ENCODE measurements at places on chromosomes 12 and 14.

GRCh38 chr12:112303004-112303403 lies 79.2 kb downstream of the HECTD4 start:
- no peaks in the 10 kb centered on the region for H3K36me3 ChIP-seq
- H3K4me3 ChIP-seq: no peak overlapping the region
- no peaks in the 10 kb centered on the region for H3K4me1 ChIP-seq

DNA sequence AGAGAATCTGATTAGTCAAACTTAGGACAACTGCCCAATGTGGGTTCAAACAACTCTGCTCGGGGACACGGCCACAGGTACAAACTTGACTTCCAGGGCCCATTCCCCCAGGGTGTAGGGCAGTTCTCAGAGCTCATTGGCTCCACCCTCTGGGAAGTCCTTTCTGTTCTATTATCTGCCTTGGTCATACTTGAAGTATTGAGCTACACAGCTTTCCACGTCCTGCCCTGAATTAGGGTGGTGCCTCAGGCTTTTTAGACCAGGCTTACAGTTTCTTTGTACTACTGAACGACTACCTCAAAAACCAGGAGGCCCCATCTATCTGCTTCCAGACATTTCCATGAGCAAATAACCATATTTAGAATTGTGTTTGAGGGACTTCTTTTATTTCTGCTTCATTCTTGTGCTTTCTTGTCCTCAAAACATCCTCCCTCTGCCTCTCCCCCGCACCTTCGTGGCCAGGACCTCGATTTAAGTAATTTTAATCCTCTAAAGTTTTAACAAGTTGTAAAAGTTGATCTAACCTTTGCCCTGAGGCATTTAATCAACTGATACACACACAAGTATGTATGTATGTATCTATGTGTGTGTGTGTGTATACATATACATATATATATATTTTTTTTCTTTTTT lies 281.7 kb upstream of the AMIGO2 start:
- peaks cover 23% of the 10 kb centered on the region for H3K4me1 ChIP-seq
- no peaks in the 10 kb centered on the region for H3K36me3 ChIP-seq
- peak; percentile 79 for DNase-seq

- H3K36me3 ChIP-seq: no peaks in the 10 kb centered on the region
- H3K4me1 ChIP-seq: 0 out of 2 replicates have a peak, but pooled peaks cover 9% of the 10 kb centered on the region
- H3K27me3 ChIP-seq: no peaks in the 10 kb centered on the region
- no peak for DNase-seq
Measured at GRCh38 chr12:92029136-92029535, 116.5 kb downstream of the BTG1 start.

DNA sequence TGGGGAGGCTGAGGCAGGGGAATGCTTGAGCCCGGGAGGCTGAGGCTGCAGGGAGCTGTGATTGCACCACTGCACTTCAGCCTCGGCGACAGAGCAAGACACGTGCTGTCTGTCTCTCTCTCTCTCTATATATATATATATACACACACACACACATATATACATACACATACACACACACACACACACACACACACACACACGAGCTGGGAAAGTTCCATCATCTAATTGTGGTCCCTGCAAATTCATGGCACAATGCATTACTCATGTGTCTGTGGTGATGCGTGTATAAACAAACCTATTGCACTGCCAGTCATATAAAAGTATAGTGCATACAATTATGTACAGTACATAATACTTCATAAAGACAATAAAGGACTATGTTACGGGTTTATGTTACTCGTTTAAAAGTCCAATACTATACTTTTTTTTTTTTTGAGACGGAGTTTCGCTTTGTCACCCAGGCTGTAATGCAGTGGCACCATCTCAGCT lies 36.6 kb downstream of the WDR89 start:
- no peaks in the 10 kb centered on the region for H3K4me1 ChIP-seq
- no peak for DNase-seq
- no peaks in the 10 kb centered on the region for H3K27me3 ChIP-seq
- no peak overlapping the region for H3K4me3 ChIP-seq
- no peaks in the 10 kb centered on the region for H3K36me3 ChIP-seq

DNA sequence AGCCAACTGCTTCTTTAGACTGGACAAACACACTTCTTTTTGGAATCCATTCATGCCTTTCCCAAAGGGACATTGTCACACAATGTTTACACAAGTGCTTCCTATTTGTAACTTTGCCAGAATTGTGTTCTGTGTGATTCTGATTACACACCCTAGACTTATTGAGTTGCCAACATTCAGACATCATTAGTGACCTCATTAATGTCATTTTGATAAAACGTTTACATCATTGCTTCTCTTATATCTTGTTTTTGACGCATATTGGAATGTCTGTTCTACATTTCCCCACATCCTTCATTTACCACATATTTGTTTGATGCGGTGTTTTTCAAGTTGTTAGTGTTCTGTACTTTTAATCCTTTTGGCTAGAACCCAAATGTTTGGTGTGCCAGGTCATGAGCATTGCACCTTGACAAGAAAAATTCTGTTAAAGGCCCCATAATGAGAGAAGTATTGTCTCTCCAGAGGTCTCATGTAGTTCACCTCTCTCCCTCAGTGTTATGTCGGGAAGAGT lies 305.5 kb downstream of the AEBP2 start:
- H3K27ac ChIP-seq: no peak overlapping the region
- no peaks in the 10 kb centered on the region for H3K36me3 ChIP-seq
- no peaks in the 10 kb centered on the region for H3K27me3 ChIP-seq
- no peaks in the 10 kb centered on the region for H3K4me1 ChIP-seq

DNA sequence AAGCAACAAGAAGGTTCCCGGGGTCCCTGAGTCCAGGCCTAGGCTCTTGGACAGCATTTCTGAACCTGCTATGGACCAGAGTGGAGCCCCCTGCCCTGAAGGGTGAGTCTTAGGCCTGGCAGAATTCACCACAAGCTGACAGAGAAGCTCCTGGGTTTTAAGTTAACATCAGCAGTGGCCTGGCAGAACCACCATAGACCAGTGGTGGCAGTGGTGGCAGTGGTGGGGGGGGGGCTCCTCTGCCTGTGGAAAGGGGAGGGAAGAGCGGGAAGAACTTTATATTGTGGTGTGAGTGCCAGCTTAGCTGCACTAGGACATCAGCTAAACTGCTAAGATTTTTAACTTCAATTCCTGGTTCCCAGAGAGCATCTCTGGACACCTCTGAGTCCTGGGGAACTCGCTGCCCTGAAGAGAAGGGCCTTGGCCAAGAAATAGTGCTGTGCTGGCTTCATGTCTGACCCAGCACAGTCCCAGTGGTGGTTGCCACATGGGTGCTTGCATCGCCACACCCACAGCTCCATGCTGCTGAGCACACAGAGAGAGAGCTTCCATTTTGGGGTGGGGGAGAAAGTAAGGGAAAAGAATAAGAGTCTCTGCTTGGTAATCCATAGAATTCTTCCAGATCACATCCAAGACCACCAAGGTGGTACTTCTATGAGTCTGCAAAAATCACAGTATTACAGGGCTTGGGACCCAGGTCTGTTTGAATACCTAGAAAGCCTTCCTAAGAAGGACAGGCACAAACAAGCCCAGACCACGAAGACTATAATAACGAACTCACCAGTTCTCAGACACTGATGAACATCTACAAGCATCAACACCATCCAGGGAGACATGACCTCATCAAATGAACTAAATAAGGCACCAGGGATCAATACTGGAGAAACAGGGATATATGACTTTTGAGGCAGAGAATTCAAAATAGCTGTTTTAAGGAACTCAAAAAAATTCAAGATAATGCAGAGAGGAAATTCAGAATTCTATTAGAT lies 20.4 kb upstream of the RNF212B start:
- H3K4me1 ChIP-seq: no peaks in the 10 kb centered on the region
- no peak overlapping the region for H3K27ac ChIP-seq
- no peak overlapping the region for H3K4me3 ChIP-seq
- no peak for DNase-seq
- H3K27me3 ChIP-seq: no peaks in the 10 kb centered on the region

- H3K27ac ChIP-seq: no peak overlapping the region
- 0 out of 2 replicates have a peak, but pooled peaks cover 4% of the 10 kb centered on the region for H3K4me1 ChIP-seq
- DNase-seq: no peak
- no peak overlapping the region for H3K4me3 ChIP-seq
- H3K27me3 ChIP-seq: no peaks in the 10 kb centered on the region
Measured at GRCh38 chr12:2547273-2548044, 247.3 kb upstream of the FKBP4 start.

DNA sequence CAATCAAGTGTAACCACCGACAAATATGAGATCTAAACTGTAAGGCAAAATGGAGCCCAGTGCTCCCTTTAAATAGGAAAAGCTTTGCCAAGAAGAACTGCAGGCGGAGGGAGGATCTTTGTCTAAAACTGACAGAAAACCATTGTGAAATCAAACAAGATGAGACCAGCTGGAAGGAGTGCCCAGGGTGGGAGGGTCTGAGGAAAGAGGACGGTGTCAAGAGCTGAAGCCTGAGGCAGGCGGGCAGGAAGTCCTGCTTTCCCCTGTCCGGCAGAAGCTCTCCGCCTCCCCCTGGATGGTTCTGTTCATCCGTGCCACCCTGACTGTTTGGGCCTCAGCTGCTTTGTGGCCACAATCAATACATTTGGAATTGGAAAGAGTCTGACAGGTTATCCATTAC lies 37.5 kb downstream of the CDC42BPB start:
- H3K36me3 ChIP-seq: no peaks in the 10 kb centered on the region
- no peak for DNase-seq
- no peak overlapping the region for H3K4me3 ChIP-seq
- no peaks in the 10 kb centered on the region for H3K27me3 ChIP-seq

GRCh38 chr12:108327621-108328344 lies 11.3 kb downstream of the CMKLR1 start:
- no peaks in the 10 kb centered on the region for H3K27me3 ChIP-seq
- no peak overlapping the region for H3K27ac ChIP-seq
- no peaks in the 10 kb centered on the region for H3K36me3 ChIP-seq
- no peak overlapping the region for H3K4me3 ChIP-seq

GRCh38 chr12:55445357-55445756 lies 1.5 kb downstream of the OR6C2 start:
- H3K4me3 ChIP-seq: no peak overlapping the region
- no peaks in the 10 kb centered on the region for H3K27me3 ChIP-seq
- DNase-seq: no peak

- H3K4me3 ChIP-seq: no peak overlapping the region
- DNase-seq: no peak
- no peaks in the 10 kb centered on the region for H3K27me3 ChIP-seq
- no peak overlapping the region for H3K27ac ChIP-seq
Measured at GRCh38 chr14:48584031-48584430, 908.6 kb upstream of the MDGA2 start.

- no peaks in the 10 kb centered on the region for H3K36me3 ChIP-seq
- no peaks in the 10 kb centered on the region for H3K4me1 ChIP-seq
- DNase-seq: no peak
Measured at GRCh38 chr12:128266086-128266485, 884 bp upstream of the TMEM132C start.

DNA sequence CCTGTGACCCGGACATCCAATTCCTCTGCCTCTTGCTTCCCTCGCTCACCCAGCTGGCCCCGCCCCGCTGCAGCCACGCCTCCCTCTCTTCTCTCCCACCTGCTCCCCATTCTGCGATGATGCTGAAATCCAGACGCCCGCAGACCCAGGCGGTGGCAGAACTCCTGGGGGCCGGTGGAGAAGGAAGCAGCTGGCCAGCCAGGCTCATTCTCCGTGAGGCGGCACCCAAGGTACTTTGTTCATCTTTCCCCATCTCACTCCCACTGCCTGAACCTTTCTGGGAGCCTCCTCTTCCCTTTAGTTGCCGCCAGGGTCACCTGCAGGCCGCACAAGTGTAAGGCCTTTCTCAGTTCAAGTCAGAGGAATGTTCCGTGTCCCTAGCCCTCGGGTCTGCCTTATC lies 35.7 kb downstream of the FOXN4 start:
- no peak overlapping the region for H3K27ac ChIP-seq
- H3K4me3 ChIP-seq: no peak overlapping the region
- no peaks in the 10 kb centered on the region for H3K36me3 ChIP-seq
- H3K4me1 ChIP-seq: no peaks in the 10 kb centered on the region
- no peaks in the 10 kb centered on the region for H3K27me3 ChIP-seq

DNA sequence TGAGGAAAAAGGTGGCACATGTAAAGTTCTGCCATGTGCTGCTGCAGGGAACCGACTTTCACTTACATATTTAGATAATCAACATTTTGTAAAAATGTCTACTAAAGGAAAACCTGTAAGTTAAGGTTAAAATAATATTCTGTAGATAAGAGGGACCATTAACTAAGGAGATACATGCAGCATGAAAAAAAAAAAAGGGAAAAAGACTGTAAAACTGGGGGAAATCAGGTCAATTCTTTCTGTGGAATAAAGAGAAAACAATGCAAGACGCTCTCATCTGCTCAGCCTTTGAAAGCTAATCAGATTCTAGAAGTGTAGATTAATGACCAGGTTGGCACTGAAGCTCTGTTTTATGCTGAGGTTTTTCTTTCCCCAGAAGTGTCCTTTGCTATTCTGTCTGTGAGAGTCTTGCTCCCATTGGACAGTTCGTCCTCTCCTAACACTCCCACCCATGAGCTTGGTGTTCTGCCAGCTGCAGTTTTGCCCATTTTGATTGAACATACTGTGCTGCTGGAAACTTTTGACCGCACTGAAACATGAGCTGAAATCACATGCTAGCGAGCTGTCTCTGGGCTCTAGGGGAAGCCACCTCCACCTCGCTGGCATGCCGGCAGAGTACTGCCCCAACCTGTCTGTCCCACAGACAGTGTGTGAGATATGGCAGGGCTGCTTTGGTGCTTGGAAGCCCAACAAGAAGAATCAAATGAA lies 39.7 kb downstream of the PPTC7 start:
- H3K36me3 ChIP-seq: no peaks in the 10 kb centered on the region
- H3K27ac ChIP-seq: peak overlapping the region; percentile 61
- DNase-seq: peak; percentile 53
- H3K4me3 ChIP-seq: no peak overlapping the region
- no peaks in the 10 kb centered on the region for H3K27me3 ChIP-seq

DNA sequence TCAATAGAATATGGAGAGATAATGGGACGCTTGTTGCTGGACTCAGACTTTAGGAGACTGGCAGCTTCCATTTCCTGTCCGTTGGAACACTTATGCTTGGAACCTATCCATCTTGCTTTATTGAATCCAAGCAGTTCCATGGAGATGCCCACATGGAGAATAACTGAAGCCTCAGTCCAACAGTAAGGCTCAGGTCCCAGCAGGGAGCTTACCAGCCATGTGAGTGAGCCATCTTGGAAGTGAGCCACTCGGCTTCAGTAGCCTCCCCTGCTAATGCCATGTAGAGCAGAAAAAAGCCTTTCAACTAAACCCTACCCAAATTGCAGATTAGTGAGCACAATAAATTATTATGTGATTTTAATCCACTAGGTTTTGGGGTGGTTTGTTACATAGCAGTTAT lies 538.8 kb upstream of the STXBP6 start:
- no peaks in the 10 kb centered on the region for H3K36me3 ChIP-seq
- H3K4me1 ChIP-seq: no peaks in the 10 kb centered on the region
- DNase-seq: no peak
- H3K4me3 ChIP-seq: no peak overlapping the region
- no peaks in the 10 kb centered on the region for H3K27me3 ChIP-seq

DNA sequence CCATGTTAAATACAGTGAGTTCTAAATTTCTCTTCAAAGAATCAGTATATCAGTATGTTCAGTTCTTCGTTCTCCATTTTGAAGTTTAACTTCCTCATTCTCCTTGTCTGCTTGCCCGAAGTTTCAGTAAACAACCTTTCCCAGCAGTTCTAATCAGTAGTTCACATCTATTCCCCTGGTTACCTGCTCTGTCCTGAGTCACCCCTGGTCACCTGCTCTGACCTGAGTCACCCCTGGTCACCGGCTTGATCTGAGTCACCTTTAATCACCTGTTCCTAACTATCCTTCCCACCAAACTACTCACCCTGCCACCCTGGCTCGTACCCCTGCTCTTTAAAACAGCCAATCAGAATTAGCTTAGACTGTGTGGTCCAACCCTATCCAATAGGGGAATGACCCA lies 9.4 kb upstream of the OR10G3 start:
- no peak for DNase-seq
- H3K27me3 ChIP-seq: no peaks in the 10 kb centered on the region
- H3K36me3 ChIP-seq: no peaks in the 10 kb centered on the region
- no peaks in the 10 kb centered on the region for H3K4me1 ChIP-seq
- H3K4me3 ChIP-seq: no peak overlapping the region
